ENCODE measurements at places on chromosomes 7 and 10. TPM values are rescaled to one million over a fixed set of nuclear protein-coding genes. Genes with fewer than 3 reads are reported as not detected.

The TSPAN33 gene
- polyA plus RNA-seq: 19.7 TPM

The SGPL1 gene
- 53.1 TPM for polyA plus RNA-seq

The AGR3 gene
- polyA plus RNA-seq: 1.4 TPM

The CLDN3 gene
- 0.67 TPM for polyA plus RNA-seq

The CDK1 gene
- polyA plus RNA-seq: 45.7 TPM

The DYDC2 gene
- 9.2 TPM for polyA plus RNA-seq

The CTAGE15 gene
- polyA plus RNA-seq: not detected

The GNAT3 gene
- polyA plus RNA-seq: not detected

The SUFU gene
- 24.8 TPM for polyA plus RNA-seq

Measured in spinal cord (tissue), 10 donors.